ENCODE measurements at places on chromosomes 4 and X.

GRCh38 chr4:113979148-113979904 lies at the start of gene ARSJ:
Gene ARSJ (minus strand): TSS chr4:113979647. CDS start chr4:113978834, 813 bp downstream.
- no peak for DNase-seq

GRCh38 chrX:151985955-151986354 lies 11.5 kb upstream of the GABRE start:
- no peak for DNase-seq

- DNase-seq, result no peak
Observed at GRCh38 chrX:150504397-150505182, 63.8 kb upstream of the MTM1 start.

DNA sequence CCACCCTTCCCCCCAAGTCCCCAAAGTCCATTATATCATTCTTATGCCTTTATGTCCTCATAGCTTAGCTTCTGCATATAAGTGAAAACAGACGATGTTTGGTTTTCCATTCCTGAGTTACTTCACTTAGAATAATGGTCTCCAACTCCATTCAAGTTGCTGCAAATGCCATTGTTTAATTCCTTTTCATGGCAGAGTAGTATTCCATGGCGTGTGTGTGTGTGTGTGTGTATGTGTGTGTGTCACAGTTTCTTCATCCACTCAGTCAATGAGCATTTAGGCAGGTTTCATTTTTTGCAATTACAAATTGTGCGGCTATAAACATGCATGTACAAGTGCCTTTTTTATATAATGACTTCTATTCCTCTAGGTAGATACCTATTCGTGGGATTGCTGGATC lies 107.5 kb upstream of the GALNT7 start:
- no peak for DNase-seq

- DNase-seq, result no peak
Observed at GRCh38 chr4:171256223-171256622, 557.0 kb upstream of the GALNTL6 start.

DNA sequence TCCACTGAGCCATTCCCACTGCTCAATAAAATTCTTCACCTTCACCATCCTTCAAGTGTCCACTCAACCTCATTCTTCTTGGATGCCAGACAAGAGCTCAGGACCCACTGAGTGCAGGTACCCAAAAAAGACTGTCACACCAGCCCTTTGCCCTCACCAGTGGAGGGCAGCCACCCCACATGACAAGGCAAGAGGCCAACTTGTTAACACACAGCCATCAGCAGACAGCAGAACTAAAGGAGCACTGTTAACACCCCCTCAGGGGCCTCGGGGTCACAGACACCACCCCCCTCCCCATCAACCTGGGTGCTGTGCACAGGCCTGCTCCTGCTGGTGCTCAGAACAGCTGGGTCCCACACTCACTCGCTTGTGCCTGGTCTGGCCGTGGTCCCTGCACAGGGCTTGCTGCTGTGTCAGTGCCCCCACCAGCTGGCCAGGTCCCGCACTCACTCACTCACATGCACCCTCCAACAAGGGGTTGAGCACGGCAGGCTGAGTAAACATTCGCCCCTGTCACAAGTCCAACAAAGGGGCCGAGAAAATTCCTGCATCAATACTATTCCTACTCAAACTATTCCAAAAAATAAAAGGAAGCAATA lies 54.1 kb downstream of the ATRX start:
- DNase-seq, result no peak

GRCh38 chrX:48945517-48946348 lies 11.7 kb downstream of the OTUD5 start:
- DNase-seq, result peak; percentile 37

- no peak for DNase-seq
Observed at GRCh38 chr4:16897991-16898827, at the start of gene LDB2. Gene LDB2 (minus strand): TSS chr4:16898645.

- no peak for DNase-seq
Observed at GRCh38 chr4:28558895-28559294, 1698.3 kb downstream of the STIM2 start.

GRCh38 chr4:150583287-150584110 lies 1.5 kb downstream of the MAB21L2 start:
- no peak for DNase-seq

GRCh38 chrX:21374994-21375707 lies 933 bp downstream of the CNKSR2 start:
- no peak for DNase-seq

- no peak for DNase-seq
Observed at GRCh38 chr4:101282076-101282844, 65.1 kb downstream of the PPP3CA start.

DNA sequence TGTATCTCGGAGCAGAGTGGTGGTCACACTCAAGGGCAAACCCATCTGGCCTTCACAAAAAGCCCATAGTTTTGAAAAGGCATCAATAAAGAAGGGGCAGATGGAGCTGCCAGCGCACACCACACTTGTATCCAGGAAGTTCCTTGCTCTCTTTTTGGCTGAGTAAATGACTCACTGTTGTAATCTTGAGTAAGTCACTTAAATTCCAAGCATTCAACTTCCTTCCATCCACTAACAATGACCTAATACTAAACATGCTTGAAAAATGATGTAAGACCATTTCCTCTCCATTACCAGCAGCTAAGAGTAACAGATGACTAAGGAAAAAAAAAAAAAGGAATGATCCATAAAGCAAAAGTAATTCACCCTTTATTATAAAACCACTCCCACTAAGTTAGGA lies 32.4 kb upstream of the MYOZ2 start:
- no peak for DNase-seq

DNA sequence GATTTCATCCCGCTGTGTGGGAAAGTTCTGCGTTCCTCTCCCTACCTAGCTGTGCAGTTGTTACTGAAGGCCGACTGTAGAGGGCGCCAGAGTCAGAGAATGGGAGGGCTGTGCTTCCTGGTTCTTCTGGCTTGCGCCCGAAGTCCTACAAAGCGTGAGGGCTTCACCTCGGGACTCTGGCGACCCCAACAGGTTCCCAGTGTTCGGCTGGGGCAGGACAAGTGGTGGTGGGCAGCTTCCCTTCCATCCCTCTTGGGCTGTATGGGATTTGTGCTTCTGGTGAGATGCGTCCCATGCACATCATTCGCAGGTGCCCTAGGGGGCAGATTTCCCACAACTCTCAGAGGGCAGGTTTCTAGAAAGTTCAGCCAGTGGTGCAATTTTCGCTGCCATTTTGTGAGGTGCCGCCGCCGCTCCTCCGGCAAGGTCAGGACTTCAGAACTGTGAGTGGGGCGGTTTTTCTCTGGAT lies 27.3 kb downstream of the CT45A1 start:
- no peak for DNase-seq

DNA sequence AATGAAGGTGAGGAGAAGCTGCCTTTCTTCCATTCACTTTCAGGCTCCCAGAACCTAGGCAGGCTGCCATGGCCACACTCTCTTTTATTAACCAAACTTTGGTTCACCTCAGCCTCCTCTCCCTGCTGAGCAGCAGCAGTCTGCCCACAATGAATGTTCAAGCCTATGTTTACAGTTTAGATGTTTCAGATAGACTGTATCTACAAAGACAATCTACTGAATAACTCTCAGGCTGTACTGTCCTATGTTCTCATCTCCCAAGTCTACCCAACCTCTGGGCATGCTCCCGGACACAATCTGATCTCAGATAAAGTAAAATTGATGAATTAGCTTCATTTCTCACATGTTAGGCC lies 59.2 kb upstream of the TMEM164 start:
- no peak for DNase-seq

- no peak for DNase-seq
Observed at GRCh38 chrX:132216283-132216682, 3.0 kb downstream of the RAP2C start.

DNA sequence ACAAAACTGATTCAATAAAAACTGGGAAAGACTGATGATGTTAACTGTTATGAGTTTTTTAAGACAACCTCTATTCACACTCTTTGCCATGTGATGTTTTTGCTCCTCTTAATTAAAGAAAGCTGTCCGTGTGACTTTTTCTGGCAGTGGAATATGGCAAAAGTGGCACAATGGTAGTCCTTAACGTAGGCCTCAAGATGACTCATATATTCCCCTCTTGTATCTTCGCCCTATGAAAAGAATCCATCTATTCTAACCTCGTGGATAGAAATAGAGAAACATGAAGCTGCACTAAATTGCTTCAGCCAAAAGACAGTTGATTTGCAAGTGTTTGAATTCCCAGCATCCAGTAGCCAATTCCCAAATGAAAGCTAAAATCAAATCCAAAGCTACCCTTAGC lies 603.8 kb upstream of the PCDH7 start:
- no peak for DNase-seq

DNA sequence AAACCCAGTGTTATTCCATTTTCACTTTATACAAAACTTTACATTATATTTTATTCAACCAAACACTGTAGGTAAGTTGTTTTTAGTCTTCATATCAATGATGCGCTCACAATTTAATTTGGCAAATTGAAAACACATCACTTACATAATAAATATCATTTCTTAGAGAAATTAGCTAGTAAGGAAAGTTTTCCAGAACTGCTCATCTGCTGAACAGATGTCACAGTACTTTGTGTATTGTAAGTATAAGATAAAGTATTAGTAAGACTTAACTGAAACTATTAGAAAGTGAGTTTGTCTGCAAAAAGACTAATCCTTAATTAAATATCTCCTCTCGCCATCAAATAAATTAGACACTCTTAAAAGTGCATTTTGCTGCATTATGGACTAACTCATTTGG lies 108.7 kb upstream of the PACRGL start:
- no peak for DNase-seq

GRCh38 chr4:87236861-87237260 lies 16.4 kb upstream of the KLHL8 start:
- DNase-seq, result no peak

DNA sequence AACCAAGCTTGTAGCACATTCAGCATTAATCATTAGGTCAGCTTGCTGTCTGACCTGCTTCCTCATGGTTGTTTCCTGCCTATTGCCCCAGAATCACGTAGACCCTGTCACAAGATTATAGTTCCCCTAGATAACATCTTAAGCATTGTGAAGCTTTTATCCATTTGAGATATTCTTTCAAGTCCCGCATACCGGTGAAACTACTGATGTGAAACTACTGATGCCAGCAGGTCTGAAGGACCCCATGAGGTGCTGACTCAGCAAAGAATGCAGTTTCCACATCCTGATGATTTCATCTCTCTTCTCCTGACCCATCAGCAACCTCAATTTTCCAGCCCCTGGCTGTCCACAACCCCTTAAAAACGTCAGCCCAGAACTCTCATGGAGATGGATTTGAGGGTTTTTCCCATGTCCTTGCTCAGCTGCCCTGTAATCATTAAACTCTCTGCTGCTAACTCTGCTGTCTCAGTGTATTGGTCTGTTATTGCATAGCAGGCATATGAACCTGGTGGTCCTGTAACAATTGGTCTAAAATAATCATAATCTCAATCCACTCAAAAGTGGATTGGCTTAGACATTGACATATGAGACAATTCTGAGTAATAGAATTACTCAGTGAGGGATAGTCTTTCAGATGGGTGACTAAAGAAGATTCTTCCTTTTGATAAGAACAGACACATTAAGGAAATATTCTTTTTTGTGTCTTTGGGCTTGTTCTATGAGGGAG lies 26.3 kb upstream of the UBA6 start:
- no peak for DNase-seq

DNA sequence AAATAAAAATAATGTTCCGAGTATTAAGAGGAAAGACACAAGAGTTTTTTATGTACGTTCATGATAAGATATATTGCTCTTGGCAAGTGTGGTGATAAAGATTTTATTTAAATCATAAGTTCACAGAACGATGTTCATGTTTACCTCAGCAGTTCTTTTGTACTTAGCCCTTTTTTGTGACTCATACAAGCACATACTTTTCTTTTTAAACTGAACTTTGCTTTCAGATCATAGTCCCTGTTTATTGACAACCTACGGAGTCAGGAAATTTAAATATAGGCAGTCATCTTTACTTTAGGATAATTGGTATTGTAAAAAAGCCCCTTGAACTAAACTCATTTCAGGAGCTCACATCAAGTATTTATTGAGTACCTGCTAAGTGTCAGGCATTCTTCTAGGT lies 1.3 kb upstream of the CTSO start:
- DNase-seq, result no peak

- no peak for DNase-seq
Observed at GRCh38 chrX:47483306-47484268, 565 bp upstream of the ZNF41 start.

GRCh38 chr4:4585012-4585670 lies 43.3 kb upstream of the STX18 start:
- DNase-seq, result no peak

All from central memory CD8-positive, alpha-beta T cell (primary cell).